H7 (cell line): ENCODE measurements at places on chromosomes 3 and 15. TPM values are rescaled to one million over a fixed set of nuclear protein-coding genes. Genes with fewer than 3 reads are reported as not detected.

COL6A5 gene
- total RNA-seq, result not detected in 2 replicates

MAP6D1 gene
- total RNA-seq, result 1.7 and 4.4 TPM in 2 replicates

CCDC191 gene
- total RNA-seq, result 0.80 and 2.4 TPM in 2 replicates

EHHADH gene
- 0.63 and 1.0 TPM in 2 replicates for total RNA-seq

CORO2B gene
- 3.8 and 5.4 TPM in 2 replicates for total RNA-seq

STX19 gene
- total RNA-seq, result not detected in 2 replicates

PTX3 gene
- 0.48 and 0.73 TPM in 2 replicates for total RNA-seq

CYP19A1 gene
- not detected in 2 replicates for total RNA-seq

ASB14 gene
- 0.03 and 0.04 TPM in 2 replicates for total RNA-seq

TM4SF4 gene
- not detected in 2 replicates for total RNA-seq

GOLGA8T gene
- total RNA-seq, result 0.35 and 1.1 TPM in 2 replicates

STAB1 gene
- total RNA-seq, result 0.52 and 1.3 TPM in 2 replicates

FGD5 gene
- total RNA-seq, result 19.8 and 25.8 TPM in 2 replicates

TRPM1 gene
- 0.48 and 0.89 TPM in 2 replicates for total RNA-seq

SGO1 gene
- total RNA-seq, result 20.7 and 21.6 TPM in 2 replicates

CPLX3 gene
- 0.03 TPM in 1 of 2 replicates, not detected in the other for total RNA-seq

LINGO1 gene
- total RNA-seq, result 10.6 and 11.9 TPM in 2 replicates
